EH (cell line): ENCODE measurements at places on chromosomes 3 and 15.

GRCh38 chr15:43256341-43256740 is 10.4 kb downstream of the TGM5 start:
- DNase-seq = no peak

DNA sequence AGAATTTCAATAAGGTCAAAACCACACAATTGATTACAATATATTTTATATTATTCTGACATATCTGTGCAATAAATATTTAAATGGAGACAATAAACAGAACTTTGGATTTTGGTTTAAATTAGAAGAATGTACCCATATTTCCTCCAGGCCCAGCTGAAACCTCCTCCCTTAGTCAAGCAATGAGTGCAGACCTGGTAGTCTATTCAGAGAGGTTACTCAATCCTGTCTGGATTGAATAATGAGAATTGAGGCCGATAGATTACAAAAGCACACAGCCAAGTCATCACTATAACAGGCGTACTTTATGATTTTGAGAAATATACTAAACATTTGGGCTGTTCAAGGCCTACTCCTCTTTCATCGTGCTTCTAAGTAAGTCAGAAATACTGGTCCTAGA is 114.5 kb upstream of the STRIT1 start:
- no peak for DNase-seq

- no peak for DNase-seq
These were observed 54.9 kb downstream of the KIF9 start for GRCh38 chr3:47227678-47228077.

DNA sequence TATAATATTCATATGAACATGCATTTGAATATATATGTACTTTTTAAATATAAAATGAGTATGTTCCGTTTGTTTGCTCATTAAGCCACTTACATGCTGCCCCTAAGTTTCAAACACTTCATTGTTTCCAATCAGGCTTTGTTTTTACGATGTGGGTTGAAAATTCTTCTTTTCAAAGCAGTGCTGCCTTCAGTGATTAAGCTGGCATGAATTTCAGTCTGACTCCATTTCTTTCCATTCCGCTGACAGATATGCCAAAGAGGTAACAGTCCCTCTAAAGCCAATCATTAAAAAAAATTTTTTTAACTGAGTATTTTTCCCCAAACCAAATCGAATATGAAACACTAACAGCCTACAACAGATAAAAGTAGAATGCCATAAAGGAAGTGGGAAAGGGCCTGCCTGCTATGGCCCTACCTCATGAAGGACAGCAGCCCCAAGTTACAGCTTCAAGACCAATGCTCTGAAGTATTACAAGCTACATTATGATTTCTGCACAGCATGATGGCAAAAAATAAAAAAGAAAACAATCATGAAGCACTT is 40.0 kb downstream of the DCUN1D1 start:
- DNase-seq = no peak

DNA sequence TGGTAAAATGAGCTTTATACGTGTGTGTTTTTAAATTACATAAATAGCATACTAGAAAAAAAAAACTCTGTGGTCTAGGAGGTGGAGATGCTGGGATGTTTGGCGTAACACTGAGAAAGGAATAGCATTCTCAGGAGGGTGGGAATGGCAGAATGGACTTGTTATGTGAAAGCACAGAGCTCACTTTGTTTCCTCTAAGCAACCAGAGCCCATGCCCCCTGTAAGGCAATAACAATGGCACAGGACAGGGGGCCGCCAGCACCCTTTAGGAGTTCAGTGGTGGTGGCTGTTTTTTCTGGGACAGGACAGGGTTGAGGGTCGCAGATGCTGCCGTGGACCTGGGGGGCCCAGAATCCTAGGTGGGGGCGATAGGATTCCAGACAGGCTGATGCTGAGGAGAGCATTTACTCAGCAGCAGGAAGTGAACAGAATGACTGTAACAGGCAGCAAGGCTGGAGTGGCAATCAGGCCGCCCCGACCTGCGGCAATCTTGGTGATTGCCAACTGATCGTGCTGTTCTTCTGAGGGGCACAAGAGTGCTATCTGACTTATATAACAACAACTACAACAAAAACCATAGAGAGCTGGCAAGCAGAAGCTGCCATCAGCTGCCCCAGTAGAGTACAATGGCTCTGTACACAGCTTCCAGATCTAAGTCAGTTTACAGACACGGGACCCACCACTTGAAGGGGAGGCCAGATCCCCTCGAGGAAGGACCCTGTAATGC is 160.4 kb downstream of the UACA start:
- no peak for DNase-seq

GRCh38 chr3:25349828-25350724 is 78.0 kb upstream of the RARB start:
- DNase-seq = no peak

GRCh38 chr15:48806151-48806550 is 4.7 kb downstream of the CEP152 start:
- peak; percentile 43 for DNase-seq

DNA sequence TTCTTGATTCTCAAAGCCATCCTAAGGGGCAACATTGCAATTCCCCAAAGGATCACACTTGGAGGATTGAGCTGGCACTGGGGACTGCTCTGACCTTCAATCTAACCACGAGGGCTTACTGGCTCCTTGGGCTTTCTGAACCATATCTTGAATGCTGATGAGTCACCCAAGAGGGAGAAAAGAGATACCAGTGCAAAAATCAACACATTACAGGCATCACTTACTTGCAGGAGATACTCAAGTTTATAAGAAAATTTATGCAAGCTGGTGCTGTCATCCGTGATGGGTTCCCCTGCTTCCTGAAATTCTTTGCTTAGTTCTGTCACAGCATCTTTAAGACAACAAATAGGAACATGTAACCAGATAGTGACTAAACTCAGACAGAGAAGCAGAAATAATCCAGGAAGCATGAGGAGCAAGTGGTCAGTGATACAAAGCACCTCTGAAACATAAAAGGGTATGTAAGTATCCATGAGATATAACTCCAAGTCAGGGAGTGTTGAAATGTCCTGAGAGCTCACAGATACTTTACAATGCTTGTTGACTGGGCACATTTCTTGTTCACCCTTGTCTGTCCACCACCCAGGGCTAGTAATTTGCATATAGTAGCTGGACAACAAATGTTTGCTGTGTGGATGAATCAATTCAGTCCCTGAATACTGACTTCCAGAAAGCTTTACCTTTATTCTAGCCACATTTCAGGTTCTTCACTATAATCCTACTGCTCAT is 14.1 kb downstream of the FYCO1 start:
- peak; percentile 69 for DNase-seq

GRCh38 chr3:69649120-69650065 is 89.9 kb upstream of the MITF start:
- DNase-seq = peak; percentile 24

DNA sequence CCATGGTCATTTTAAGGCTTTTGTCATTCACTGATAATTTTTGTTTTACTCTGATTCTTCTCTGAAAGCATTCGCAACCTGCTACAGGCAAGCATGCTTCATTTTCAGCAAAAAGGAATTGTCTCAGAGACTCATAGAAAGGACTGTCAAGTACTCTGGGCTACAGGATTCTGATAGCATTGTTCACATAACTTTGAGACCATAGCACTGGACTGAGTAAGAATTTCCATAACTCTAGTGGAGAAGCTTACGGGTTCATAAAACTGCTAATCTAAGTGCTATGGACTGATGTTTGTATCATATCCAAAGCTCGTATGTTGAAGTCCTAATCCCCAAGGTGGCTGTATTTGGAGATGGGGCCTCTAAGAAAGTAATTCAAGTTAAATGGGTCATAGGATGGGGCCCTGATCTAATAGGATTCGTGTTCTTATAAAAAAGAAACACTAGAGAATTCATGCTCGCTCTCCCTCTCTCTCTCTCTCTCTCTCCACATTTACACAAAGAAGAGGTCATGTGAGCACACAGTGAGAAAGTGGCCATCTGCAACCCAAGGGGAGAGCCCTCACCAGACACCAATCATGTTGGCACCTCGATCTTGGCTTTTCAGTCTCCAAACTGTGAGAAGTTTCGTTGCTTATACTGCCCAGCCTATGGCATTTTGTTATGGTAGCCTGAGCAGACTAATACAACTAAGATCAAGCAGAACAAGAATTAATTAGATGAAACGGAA is 60.4 kb downstream of the CRYGS start:
- DNase-seq = peak; percentile 44

GRCh38 chr15:30940359-30940758 is 36.6 kb downstream of the FAN1 start:
- no peak for DNase-seq

- no peak for DNase-seq
These were observed 929 bp upstream of the MTMR10 start for GRCh38 chr15:30992249-30992864.

DNA sequence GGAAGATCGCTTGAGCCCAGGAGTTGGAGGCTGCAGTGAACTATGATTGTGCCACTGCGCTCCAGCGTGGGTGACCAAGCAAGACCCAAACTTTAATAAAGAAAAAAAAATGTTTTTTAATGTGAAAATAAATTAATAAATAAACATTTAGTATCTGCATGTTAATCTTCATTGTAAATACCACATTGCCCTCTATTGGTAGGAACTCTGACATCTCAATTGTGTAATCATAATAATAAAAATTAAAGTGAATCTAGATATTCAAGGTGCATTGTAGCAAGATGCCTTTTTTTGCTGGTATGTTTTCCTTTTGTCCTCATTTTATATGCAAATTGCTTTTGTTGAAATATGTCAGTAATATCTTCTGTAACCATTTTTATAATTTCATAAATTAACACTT is 95.0 kb upstream of the LIMD1 start:
- peak; percentile 66 for DNase-seq

DNA sequence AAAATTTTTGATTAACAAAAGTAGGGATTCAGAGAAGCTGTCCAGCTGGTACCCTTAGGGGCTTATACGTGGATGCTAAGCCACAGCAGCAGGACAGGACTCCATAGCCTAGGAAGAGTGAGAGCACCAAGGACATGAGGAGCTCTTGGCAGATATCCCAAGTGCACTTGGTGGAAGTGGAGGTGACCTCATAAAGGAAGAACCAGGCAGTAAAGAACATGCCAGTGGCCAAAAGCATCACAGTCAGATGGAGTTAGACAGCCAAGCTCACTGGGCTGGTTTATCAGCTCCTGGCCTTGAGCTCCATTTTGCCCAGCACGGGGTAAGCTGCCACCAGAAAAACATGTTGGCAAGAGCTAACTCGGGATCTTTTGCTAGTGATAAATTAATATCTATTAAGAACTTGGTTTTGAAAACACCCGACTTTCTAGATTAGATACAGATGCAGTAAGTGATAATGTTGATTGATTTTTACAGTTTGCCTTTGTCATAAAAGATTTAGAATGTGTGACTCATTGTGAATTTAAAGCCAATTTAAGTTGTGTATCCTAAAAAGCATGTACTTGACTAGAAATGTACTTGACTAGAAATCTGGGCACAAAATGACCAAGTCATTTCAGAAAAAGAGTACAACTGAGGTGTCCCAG is 108.0 kb downstream of the CMSS1 start:
- peak; percentile 93 for DNase-seq

GRCh38 chr3:8220291-8220690 is 281.3 kb upstream of the LMCD1 start:
- DNase-seq = no peak

DNA sequence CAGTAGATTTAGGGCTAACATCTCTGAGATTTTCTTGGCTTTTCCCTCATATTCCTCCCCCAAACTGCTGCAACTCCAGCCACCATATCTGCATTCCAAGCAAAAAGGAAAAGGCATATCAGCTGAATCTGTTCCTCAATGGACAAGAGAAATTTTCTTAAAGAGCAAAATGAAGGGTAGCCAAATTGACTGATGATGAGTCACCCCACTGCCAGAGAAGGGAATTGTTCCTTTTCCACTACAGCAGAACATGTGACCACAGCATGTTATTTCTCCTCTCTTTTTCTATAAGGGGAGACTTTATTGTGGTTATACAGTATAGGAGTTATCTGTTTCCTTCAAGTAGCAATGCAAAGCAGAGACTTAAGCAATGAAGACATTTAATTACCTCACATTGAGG is 172.5 kb downstream of the MTHFS start:
- DNase-seq = peak; percentile 69

- peak; percentile 63 for DNase-seq
These were observed 67.1 kb downstream of the MAGI1 start for GRCh38 chr3:65971293-65972252.

GRCh38 chr3:103672346-103672745 is 1237.5 kb downstream of the ZPLD1 start:
- no peak for DNase-seq

GRCh38 chr3:117549716-117550115 is 840.1 kb downstream of the TUSC7 start:
- no peak for DNase-seq

- no peak for DNase-seq
These were observed 6.8 kb downstream of the CHSY1 start for GRCh38 chr15:101244889-101245668.

GRCh38 chr3:149459491-149460059 is 14.9 kb upstream of the TM4SF4 start:
- DNase-seq = no peak

DNA sequence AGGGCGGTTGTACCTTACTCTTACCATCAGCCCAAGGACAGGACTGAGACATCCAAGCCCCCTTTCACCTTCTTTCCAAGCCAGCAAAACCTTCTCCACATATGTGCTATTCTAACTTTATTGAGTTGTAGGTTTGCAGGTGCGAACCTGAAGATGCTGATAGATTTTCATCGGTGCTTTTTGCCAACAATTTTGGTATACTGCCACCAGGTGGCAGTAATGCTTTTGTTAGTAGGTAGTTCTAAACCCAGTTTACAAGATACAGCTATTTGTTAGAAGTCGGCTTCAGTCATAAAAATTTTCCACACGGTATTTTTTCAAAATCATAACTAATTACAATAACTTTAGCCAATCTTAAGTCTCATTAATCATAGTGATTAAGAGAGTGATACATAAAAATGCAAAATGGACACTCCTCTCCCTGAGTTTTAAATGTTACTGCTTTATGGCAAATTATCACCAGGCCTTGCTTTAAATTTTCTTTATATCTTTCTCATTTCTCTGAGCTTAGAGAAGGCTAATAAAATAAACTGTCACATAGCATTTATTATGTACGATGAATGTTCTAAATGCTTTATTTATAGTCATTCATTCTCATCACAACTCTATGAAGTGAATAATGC is 636 bp downstream of the TBC1D21 start:
- peak; percentile 66 for DNase-seq

GRCh38 chr3:24123596-24123995 is 178.5 kb downstream of the NR1D2 start:
- DNase-seq = peak; percentile 80

GRCh38 chr15:50864873-50865272 is 43.6 kb upstream of the AP4E1 start:
- DNase-seq = no peak

GRCh38 chr3:44513513-44513912 is 36.0 kb upstream of the ZNF445 start:
- DNase-seq = no peak

DNA sequence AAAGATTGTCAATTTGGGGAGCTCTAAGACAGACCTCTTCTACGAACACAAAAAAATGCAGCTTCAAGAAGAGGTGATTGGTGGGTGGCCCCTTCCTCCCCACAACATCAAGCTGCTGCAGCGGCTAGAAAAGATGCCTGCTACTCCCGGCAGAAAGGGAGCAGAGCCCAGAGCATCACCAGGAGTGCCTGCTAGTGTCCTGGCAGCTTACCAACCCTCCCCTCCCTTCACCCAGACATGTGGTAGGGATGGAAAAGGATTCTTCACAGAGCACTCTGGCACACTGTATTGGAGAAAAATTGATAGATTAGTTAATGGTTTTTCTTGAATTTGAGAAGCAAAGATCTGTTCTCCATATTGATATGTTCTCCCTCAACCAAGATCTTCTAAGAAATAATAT is 10.8 kb downstream of the IP6K1 start:
- DNase-seq = peak; percentile 11
